ENCODE measurements at places on chromosomes 2 and 18.

GRCh38 chr2:239792405-239793084 lies 232.6 kb downstream of the NDUFA10 start:
- DNase-seq = peak; percentile 7

- DNase-seq = no peak
These were observed 13.8 kb downstream of the ROCK2 start for GRCh38 chr2:11330457-11331142.

DNA sequence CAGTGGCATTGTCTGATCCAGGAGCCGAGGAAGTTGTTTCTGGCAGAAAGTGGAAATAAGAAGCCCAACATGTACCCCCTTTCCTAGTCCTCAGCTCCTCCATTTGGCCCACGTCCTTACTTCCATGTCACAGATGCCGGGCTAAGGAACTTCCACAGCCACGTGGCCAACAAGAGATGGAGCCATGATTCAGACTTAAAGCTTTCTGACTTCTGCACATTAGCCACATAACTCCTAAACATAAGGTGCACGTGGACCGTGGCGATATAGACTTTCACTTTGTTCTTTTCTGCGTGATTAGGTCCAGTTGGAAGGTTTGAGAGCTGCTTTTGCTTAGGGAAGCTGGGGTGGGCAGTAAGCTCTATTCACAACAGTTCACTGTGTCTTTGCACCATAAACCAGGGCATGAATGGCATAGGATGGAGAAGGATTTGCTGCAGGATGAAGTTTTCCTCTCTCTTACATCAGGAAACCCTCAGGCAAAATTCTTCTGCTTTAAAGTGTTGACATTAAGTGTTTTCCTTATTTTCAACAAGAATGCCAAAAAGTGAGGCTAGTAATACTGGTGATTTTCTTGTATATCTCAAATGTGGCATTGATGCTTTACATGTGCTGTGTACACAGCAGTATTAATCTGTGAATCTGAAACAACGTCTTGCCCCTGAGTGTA lies 61.2 kb upstream of the RBM44 start:
- DNase-seq = no peak

GRCh38 chr2:71157124-71157793 lies 26.8 kb downstream of the MPHOSPH10 start:
- peak; percentile 75 for DNase-seq

DNA sequence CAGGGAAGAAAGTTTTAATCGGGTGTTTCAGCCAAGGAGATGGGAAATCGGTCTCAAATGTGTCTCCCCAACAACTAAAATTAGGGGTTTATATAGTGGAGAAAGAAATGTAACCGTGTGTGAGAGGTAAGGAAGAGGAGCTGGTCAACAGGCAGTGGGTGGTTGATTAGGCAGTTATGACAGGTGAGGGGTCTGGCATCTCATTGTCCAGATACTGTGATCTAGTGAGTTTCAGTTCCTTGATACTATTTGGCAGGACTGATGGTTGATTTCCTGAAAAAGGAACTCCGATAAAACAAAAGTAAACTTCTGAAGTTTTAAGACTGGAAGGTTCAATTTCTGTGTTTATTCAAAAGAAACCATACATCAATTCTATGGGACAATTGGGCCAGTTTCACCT lies 197.9 kb downstream of the LPIN1 start:
- DNase-seq = no peak

- peak; percentile 21 for DNase-seq
These were observed 10.6 kb downstream of the DNAJB2 start for GRCh38 chr2:219289537-219290361.

DNA sequence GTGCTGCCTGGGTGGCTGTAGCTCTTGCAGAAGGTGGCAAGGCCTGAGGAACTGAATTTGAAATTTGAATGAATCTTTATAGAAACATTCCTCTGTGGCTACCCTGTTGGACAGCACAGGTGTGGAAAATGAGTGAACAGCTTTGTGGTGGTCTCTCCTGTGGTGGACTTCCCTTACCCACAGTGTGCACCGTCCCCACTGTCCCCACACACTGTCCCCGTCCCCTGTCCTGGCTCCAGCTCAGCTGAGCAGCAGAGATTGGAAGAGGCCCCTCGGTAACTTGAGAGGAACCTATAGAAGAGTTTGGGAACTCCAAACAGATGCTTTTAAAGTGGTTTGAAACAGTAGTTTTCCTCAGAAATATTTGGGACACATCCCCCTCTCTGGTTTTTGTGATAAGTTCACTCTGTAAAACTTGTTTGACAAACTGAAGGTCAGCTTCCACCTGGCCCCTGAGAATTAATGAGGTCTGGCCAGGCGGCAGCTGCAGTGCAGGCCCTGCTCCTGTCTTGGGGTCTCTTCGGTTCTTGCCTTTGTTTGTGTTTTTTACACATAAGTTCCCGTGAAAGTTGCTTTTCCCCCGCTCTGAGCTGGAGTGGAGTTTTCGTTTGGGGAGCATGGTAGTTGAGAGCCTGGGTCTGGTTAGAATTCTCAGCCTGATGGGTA lies 63.2 kb downstream of the ASAP2 start:
- DNase-seq = no peak

DNA sequence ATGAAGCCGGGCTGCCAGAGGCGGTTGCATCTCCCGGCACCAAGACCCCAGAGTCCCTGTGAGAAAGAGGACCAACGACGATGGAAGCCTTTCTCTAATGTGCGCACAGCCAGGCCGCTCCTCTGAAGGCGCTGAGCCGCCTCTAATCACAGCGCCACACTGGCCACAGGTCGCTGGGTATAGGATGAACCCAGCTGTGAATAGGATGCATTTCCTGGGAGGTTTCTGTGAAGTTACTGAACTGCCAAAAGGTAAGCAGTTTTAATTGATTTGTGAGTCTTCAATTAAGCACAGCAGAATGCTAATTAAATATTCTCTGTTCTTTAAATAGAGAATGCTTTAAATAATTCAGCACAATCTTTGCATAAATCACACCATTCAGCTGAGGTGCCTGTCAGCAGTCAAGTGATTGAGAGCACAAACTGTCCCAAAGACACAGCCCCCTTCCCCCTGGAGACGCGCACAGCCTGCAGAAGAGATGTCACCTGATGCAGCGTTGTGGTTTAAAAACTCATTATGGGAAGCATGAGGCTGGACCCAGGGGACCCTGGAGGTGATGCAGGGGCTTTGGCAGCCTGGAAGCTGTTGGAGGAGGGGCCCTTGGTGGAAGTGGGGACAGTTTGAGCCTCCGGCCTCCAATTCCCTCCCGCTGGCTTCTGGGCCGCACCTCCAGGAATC lies 98.1 kb downstream of the RTP5 start:
- DNase-seq = no peak

GRCh38 chr2:18611184-18611583 lies 21.8 kb upstream of the NT5C1B start:
- no peak for DNase-seq

DNA sequence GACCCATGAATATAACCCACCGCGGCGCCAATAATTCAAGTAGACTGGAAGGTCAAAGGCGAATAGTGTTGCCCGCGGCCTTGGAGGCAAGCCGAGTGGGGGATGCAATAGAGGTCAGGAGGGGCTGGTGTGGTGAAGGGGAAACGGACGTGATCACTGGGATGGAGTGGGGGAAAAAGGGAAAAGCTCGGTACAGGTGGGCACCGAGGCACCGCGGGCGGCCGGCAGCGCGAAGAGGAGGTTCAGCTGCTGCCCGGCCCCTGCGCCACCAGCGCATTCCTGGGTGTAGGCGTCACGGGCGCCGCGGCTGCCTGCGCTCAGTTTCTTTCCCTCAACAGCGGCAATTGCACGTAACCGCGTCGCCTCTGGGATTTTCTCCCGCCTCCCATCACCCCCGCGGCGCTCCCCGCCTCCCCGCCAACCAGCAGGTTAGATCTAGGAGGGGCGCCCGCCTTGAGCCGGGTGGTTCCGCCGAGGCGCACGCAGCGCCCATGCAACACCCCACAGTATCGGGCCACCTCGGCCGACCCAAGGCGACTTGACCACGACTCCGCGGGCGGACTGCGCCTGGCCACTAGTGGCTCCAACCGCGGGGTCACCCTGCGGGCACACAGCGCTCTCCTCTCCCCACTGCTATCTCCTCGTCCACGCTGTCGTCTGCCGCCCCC lies 1.5 kb downstream of the RND3 start:
- DNase-seq = peak; percentile 79

DNA sequence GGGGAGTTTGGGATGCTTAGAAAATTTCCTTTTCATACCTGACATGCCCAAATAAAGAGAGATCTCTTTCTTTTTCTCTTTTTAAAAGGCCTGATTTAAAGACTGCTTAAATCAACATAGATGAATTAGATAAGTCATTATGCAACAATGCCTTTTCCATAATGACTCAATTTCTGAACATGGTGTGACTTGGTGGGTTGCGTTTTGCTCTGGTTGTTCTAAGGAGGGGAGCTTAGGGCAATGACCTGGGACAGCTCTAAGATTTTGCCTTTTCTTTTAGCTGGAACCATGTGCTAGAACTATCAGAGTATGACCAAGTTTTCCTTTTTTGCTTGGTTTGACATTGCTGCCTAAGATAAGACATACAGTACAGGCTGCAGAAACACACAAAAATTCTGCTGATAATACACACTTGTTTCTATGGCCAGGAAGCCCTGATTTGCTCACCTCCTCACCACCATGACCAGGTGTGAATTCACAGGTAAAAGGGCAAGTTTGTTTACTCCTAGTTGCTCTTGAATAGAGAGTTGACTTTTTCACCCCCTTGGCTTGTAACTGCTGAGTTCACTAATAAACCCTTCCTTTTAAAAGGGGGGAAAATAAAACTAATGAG lies 58.1 kb upstream of the IL1RL1 start:
- DNase-seq = no peak

GRCh38 chr18:59610546-59611140 lies 86.6 kb downstream of the CCBE1 start:
- no peak for DNase-seq
